ENCODE measurements at places on chromosomes 13 and 19.

DNA sequence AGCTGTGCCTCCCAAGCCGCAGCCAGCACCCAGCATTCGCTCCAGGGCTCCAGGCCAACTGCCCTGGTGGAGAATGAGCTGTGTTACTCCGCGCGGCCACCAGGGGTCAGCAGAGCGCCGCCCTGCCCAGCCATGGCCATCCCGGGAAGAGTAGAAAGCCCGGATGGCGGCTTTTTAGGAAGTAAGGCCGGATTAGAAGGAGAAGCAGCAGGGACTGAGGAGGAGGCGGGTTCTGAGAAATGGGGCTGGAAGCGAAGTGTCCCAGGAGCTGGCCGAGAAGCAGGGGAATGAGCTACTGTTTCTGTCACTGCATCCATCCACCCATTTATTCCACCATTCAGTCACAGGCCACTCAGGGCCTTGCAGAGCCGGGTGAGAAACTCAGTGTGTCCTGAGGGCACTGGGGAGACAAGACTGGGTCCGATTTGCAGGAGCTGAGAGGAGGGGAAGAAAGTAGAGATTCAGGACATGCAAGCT lies 6.6 kb upstream of the NPAS1 start:
- H3K36me3 ChIP-seq: no peaks in the 10 kb centered on the region
- no peak overlapping the region for H3K27ac ChIP-seq
- DNase-seq: peak; percentile 87
- no peak overlapping the region for H3K4me3 ChIP-seq
- H3K4me1 ChIP-seq: no peaks in the 10 kb centered on the region

DNA sequence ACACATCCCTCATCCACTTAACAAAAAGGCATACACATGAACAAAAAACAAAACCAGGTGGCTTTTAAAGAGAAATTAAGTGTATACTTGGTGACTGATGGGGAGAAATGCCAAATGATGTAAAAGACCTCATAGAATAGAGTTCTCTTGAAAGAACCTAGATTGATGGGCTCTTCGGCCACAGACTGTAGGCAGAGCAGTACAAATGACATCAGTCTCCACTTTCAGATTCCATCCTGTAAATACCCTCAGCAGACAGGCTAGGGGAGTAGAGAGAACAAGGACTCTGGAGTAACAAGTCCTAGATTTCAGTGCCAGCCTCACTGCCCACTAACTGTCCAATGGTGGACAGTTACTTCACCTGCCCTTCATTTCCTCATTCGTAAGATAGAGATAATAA lies 203.8 kb downstream of the MZT1 start:
- no peak overlapping the region for H3K27ac ChIP-seq
- no peaks in the 10 kb centered on the region for H3K36me3 ChIP-seq
- no peaks in the 10 kb centered on the region for H3K4me1 ChIP-seq
- no peak for DNase-seq
- H3K27me3 ChIP-seq: no peaks in the 10 kb centered on the region
- H3K4me3 ChIP-seq: no peak overlapping the region

- no peaks in the 10 kb centered on the region for H3K36me3 ChIP-seq
- H3K4me3 ChIP-seq: peak overlapping the region; percentile 87
- H3K4me1 ChIP-seq: no peaks in the 10 kb centered on the region
- peaks cover 3% of the 10 kb centered on the region for H3K27me3 ChIP-seq
- peak overlapping the region; percentile 82 for H3K27ac ChIP-seq
- no peak for DNase-seq
These were observed 757 bp downstream of the WIZ start for GRCh38 chr19:15448778-15449619.

- no peak overlapping the region for H3K27ac ChIP-seq
- no peaks in the 10 kb centered on the region for H3K4me1 ChIP-seq
- DNase-seq: no peak
These were observed 21.7 kb downstream of the ZNF45 start for GRCh38 chr19:43913383-43913782.

DNA sequence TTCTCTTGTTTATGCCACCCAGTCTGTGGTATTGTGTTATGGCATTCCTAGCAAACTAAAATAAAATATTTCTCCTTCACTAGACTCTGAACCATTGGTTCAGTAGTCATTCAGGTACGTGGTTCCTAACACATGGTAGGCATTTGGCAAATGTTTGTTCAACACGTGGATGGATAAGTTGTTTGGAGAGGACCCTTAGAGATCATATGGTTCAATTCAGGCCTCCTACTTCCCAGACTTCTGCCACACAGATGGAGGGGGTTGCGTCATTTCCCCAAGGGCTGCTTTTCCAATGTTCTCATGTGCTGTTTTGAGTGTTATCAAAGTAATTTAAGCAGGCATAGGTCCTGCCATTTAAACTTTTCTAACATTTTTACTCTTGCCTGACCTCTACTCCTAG lies 6.7 kb downstream of the CXCL17 start:
- H3K4me3 ChIP-seq: no peak overlapping the region
- H3K4me1 ChIP-seq: peaks cover 9% of the 10 kb centered on the region
- no peak overlapping the region for H3K27ac ChIP-seq
- no peak for DNase-seq
- H3K27me3 ChIP-seq: no peaks in the 10 kb centered on the region

- H3K27me3 ChIP-seq: peaks cover 29% of the 10 kb centered on the region
- H3K36me3 ChIP-seq: peaks cover 39% of the 10 kb centered on the region
- DNase-seq: peak; percentile 37
- peaks cover 28% of the 10 kb centered on the region for H3K4me1 ChIP-seq
- no peak overlapping the region for H3K27ac ChIP-seq
- H3K4me3 ChIP-seq: no peak overlapping the region
These were observed 17.1 kb downstream of the DPF1 start for GRCh38 chr19:38206928-38207327.

DNA sequence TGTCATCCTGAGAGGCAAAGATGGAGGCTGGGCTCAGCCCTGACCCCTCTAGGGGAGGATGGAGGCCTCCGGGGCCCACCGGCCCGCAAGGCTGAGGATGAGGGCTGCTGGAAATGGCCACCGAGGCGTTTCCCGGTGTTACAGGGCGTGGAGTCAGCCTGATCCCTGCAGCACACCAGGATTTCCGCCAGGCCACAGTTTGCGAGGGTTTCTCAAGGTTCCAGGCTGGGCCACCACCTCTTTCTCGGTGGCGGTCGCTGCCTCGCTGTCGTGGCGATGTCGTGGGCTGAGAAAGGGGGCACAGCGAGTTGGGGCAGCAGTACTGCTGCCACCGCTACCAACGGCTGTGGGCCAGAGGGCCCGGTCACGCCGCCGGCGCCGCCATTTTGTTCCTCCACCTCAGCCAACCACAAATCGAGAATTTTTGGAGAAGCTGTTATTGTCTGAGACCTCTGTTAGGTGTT lies at the start of gene CSNK1A1L:
TSS of gene CSNK1A1L (minus strand) at position 414 of the 464 bp plus-strand sequence. CDS start at position 6, 408 bp downstream.
- H3K4me3 ChIP-seq: no peak within 1 kb of the TSS
- H3K36me3 ChIP-seq: no peaks in the 10 kb centered on the region
- no peak for DNase-seq
- H3K27ac ChIP-seq: no peak within 1 kb of the TSS
- no peaks in the 10 kb centered on the region for H3K27me3 ChIP-seq

DNA sequence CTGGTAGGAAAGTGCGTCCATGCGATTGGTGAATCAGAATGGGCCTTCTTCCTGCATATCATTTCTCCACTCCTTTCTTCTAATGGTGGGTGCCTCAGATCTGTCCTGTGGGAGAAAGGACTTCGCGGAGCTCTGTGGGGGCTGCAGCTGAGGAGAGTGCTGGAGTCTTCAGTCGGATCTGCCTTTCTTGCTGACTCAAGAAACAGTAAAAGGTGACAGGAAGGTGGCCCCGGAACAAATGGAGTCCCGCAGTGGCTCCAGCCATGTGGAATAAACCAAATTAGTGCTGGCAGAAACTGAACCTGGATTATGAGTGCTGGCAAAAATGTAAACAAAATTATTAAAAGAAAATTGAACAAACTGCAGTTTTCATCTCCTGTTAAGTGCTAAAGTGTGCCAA lies 15.1 kb upstream of the GAS6 start:
- no peak overlapping the region for H3K27ac ChIP-seq
- H3K36me3 ChIP-seq: no peaks in the 10 kb centered on the region
- H3K4me1 ChIP-seq: peaks cover 25% of the 10 kb centered on the region
- H3K27me3 ChIP-seq: no peaks in the 10 kb centered on the region
- no peak overlapping the region for H3K4me3 ChIP-seq

GRCh38 chr19:49799798-49800376 lies 13.2 kb downstream of the FUZ start:
- H3K4me1 ChIP-seq: peaks cover 13% of the 10 kb centered on the region
- no peak for DNase-seq
- H3K4me3 ChIP-seq: no peak overlapping the region
- no peaks in the 10 kb centered on the region for H3K27me3 ChIP-seq
- H3K27ac ChIP-seq: no peak overlapping the region

DNA sequence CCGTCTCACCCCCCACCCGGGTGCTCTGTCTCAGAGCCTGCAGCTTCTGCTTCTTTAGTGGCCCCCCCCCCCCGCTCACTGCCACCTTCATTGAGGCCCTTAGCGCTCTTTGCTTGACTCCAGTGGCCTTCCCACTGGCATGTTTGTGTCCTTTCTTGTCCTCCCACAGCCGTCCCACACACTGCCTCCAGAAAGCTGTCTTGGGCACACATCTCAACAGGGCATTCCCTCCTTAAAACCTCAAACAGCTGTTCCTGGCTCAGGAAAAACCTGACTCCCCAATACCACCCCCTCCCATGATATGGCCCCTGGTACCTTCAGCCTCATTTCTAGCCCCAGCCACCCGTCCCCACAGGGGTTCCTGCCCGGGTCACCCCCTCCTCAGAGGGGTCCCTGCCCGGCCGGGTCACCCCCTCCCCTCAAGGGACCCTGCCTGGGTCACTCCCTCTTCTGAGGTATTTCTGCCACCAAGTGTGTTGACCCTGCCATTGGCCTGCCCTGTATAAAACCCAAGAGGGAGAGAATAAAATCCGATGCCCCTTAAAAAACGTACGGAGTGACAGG lies 8.9 kb downstream of the B3GLCT start:
- peaks cover 24% of the 10 kb centered on the region for H3K4me1 ChIP-seq
- no peaks in the 10 kb centered on the region for H3K36me3 ChIP-seq
- no peak overlapping the region for H3K4me3 ChIP-seq
- H3K27ac ChIP-seq: peak overlapping the region; percentile 59
- no peaks in the 10 kb centered on the region for H3K27me3 ChIP-seq

- no peak for DNase-seq
- H3K4me1 ChIP-seq: peaks cover 18% of the 10 kb centered on the region
- H3K27me3 ChIP-seq: no peaks in the 10 kb centered on the region
- peaks cover 68% of the 10 kb centered on the region for H3K36me3 ChIP-seq
- H3K27ac ChIP-seq: no peak overlapping the region
- no peak overlapping the region for H3K4me3 ChIP-seq
These were observed 62.1 kb downstream of the KLF2 start for GRCh38 chr19:16386619-16387240.

GRCh38 chr19:42032431-42032830 lies 37.6 kb downstream of the GRIK5 start:
- no peak for DNase-seq
- peaks cover 9% of the 10 kb centered on the region for H3K36me3 ChIP-seq
- no peaks in the 10 kb centered on the region for H3K4me1 ChIP-seq
- H3K4me3 ChIP-seq: no peak overlapping the region

GRCh38 chr13:57437587-57437986 lies 194.0 kb upstream of the PCDH17 start:
- no peak for DNase-seq
- H3K4me1 ChIP-seq: no peaks in the 10 kb centered on the region
- no peaks in the 10 kb centered on the region for H3K27me3 ChIP-seq
- H3K4me3 ChIP-seq: no peak overlapping the region
- no peaks in the 10 kb centered on the region for H3K36me3 ChIP-seq

GRCh38 chr19:42378225-42379215 lies 11.6 kb downstream of the CNFN start:
- H3K36me3 ChIP-seq: peaks cover 6% of the 10 kb centered on the region
- peaks cover 20% of the 10 kb centered on the region for H3K27me3 ChIP-seq
- DNase-seq: no peak
- H3K27ac ChIP-seq: no peak overlapping the region
- H3K4me1 ChIP-seq: no peaks in the 10 kb centered on the region
- no peak overlapping the region for H3K4me3 ChIP-seq

DNA sequence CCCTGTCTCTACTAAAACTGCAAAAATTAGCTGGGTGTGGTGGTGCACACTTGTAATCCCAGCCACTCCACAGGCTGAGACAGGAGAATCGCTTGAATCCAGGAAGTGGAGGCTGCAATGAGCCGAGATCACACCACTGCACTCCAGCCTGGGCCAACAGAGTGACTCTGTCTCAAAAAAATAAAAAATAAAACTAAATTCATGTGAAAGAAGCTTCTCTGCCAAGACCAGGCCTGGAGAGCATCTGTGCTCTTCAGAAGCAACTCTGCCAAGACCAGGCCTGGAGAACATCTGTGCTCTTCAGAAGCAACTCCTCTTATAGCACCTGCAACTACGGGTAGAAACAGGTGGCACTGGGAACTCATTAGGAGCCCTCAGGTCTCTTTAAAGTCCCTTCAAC lies 37.7 kb downstream of the CRYL1 start:
- H3K27ac ChIP-seq: no peak overlapping the region
- H3K36me3 ChIP-seq: no peaks in the 10 kb centered on the region
- no peak for DNase-seq
- H3K27me3 ChIP-seq: no peaks in the 10 kb centered on the region
- H3K4me3 ChIP-seq: no peak overlapping the region

DNA sequence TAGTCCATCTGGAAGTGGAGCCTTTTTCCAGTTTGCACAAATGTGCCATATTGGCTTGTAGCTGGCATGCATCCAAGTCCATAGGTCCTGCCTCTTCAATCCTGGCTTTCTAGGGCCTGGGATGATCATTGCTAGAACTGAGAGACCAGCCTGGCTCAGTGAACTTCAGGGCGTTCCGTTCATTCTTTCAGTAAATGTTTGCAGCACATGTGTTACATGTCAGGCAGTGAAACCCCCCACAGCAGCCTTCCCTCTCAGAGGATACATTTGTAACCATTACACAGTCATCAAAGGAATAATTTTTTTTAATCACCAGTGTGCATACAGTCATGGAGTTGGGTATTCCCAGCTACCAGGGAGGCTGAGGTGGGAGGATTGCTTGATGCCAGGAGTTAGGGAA lies 9.7 kb downstream of the FUT2 start:
- H3K4me1 ChIP-seq: no peaks in the 10 kb centered on the region
- H3K27ac ChIP-seq: no peak overlapping the region

- DNase-seq: peak; percentile 88
- H3K4me1 ChIP-seq: peaks cover 44% of the 10 kb centered on the region
- peak overlapping the region; percentile 69 for H3K4me3 ChIP-seq
- H3K27me3 ChIP-seq: no peaks in the 10 kb centered on the region
- peak overlapping the region; percentile 96 for H3K27ac ChIP-seq
- H3K36me3 ChIP-seq: no peaks in the 10 kb centered on the region
These were observed 2.4 kb downstream of the MEDAG start for GRCh38 chr13:30908416-30908980.

GRCh38 chr19:35853038-35853756 lies 893 bp upstream of the NPHS1 start:
- peaks cover 9% of the 10 kb centered on the region for H3K27me3 ChIP-seq
- no peaks in the 10 kb centered on the region for H3K36me3 ChIP-seq
- H3K4me3 ChIP-seq: no peak overlapping the region
- DNase-seq: no peak
- peaks cover 10% of the 10 kb centered on the region for H3K4me1 ChIP-seq

GRCh38 chr13:50213526-50213925 lies 198.3 kb downstream of the KCNRG start:
- no peaks in the 10 kb centered on the region for H3K36me3 ChIP-seq
- no peak overlapping the region for H3K27ac ChIP-seq
- H3K27me3 ChIP-seq: no peaks in the 10 kb centered on the region
- no peak for DNase-seq

- no peak for DNase-seq
- no peak overlapping the region for H3K27ac ChIP-seq
- H3K36me3 ChIP-seq: no peaks in the 10 kb centered on the region
- H3K4me1 ChIP-seq: no peaks in the 10 kb centered on the region
- H3K27me3 ChIP-seq: no peaks in the 10 kb centered on the region
- no peak overlapping the region for H3K4me3 ChIP-seq
These were observed 87.3 kb upstream of the ABCC4 start for GRCh38 chr13:95388420-95389079.

GRCh38 chr13:107117327-107118012 lies 549.5 kb upstream of the ARGLU1 start:
- no peak overlapping the region for H3K4me3 ChIP-seq
- H3K27me3 ChIP-seq: no peaks in the 10 kb centered on the region
- DNase-seq: no peak
- H3K27ac ChIP-seq: no peak overlapping the region
- H3K4me1 ChIP-seq: no peaks in the 10 kb centered on the region
- no peaks in the 10 kb centered on the region for H3K36me3 ChIP-seq

Measured in tibial artery (tissue), 4 donors.